Fibroblast of lung (primary cell): ENCODE measurements at places on chromosomes 6 and 20. TPM values are rescaled to one million over a fixed set of nuclear protein-coding genes. Genes with fewer than 3 reads are reported as not detected.

The TTLL9 gene
- total RNA-seq: not detected in 2 replicates

The FABP7 gene
- total RNA-seq: not detected in 2 replicates

The BPI gene
- total RNA-seq: not detected in 2 replicates

The RIMS4 gene
- total RNA-seq: under 0.01 TPM in 2 replicates

The ANGPT4 gene
- total RNA-seq: under 0.01 TPM in 2 replicates

The NR2E1 gene
- not detected in 2 replicates for total RNA-seq

The ATP6V1G2 gene
- total RNA-seq: 4.1 and 11.2 TPM in 2 replicates

DNA sequence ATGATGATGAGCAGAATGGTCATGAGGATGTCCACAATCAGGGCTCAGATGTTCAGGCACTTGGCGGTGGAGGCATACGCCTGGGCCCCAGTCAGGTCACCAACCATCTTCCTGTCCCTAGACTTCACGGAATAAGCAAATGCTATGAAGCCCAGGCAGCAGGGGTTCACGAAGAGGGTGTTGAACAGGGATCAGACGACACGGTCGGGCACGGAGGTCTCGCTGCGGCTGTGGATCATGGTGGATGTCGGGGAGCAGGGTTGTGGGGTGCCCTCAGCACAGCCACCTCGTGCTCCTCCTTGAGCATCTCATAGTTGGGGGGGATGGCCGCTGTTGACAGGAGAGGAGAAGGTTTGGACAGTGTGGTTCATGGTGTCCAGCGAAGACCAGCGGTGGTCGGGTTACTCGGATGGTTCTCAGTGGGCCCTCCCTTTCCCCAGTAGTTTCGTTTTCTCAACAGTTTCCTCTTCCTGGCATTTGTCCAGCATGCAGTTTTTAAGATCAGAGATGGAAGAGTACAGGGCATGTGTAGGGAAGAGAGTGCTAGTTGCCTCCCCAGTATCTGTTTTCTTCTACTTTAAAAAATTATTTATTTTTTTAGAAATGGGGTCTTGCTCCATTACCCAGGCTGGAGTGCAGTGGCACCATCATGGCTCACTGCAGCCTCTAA is 20.3 kb upstream of the SPDEF start:
- H3K27me3 ChIP-seq: no peaks in the 10 kb centered on the region
- no peaks in the 10 kb centered on the region for H3K4me1 ChIP-seq
- H3K27ac ChIP-seq: no peak overlapping the region
- no peaks in the 10 kb centered on the region for H3K36me3 ChIP-seq

DNA sequence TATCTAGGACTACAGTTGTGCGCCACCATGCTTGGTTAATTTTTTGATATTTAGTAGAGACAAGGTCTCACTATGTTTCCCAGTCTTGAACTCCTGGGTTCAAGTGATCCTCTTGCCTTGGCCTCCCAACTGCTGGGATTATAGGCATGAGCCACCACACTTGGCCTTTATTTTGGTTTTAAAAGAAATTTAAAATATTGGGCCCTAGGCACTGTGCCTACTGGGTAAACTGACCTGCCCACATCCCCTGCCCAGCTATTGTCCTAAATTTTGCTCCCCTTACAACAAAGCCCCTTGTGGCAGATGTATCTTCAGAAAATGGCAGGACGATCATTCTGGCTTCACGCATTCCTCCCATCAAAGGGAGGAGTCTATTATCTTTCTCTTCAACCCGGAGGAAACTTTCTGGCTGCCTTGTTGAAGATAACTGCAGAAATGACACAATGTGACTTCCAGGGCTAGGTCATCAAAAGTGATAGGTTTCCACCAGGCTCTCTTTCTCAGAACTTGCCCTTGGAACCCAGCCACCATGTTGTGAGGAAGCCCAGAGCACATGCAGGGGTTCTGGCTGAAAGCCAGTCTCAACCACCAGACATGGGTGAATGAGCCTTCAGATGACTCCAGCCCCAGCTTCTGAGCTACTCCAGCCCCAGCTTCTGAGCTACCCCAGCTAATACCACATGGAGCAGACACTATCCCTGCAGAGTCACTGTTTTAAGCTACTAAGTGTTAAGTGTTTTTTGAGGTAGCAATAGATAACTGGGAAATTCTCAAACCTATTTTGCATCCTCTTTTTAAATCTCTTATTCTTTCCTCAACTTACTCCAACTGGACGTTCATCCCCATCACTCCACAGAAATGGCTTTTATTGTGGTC is 4.6 kb upstream of the GUCA1B start:
- H3K36me3 ChIP-seq: no peaks in the 10 kb centered on the region
- H3K27ac ChIP-seq: peak overlapping the region; percentile 49
- H3K4me3 ChIP-seq: no peak overlapping the region
- H3K4me1 ChIP-seq: peaks cover 28% of the 10 kb centered on the region

GRCh38 chr20:62695448-62696414 is 12.9 kb upstream of the NTSR1 start:
- no peak overlapping the region for H3K4me3 ChIP-seq
- no peak for DNase-seq
- H3K4me1 ChIP-seq: no peaks in the 10 kb centered on the region

- DNase-seq: no peak
- H3K27ac ChIP-seq: no peak overlapping the region
- H3K4me3 ChIP-seq: no peak overlapping the region
- H3K36me3 ChIP-seq: no peaks in the 10 kb centered on the region
- H3K4me1 ChIP-seq: no peaks in the 10 kb centered on the region
- no peaks in the 10 kb centered on the region for H3K27me3 ChIP-seq
Measured at GRCh38 chr20:37980876-37981275, 52.4 kb downstream of the TTI1 start.

DNA sequence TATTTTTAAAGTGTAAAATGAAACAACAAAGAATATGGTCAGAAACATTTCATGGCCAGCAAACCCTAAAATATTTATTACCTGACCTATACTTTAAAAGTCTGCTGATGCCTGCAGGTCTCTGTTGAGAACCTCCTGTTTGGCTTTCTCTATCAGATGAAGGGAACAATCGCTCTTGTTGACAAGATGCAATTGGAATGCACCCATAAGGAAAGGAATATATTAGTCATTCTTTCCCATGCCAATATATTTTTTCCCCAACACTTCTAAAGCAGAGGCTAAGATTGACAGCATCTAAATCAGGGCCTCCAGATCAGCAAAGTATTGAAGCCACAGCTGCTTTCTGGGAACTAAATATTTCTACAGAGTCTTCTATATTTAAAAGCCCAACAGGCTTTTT is 897.8 kb downstream of the EPHA7 start:
- no peaks in the 10 kb centered on the region for H3K36me3 ChIP-seq
- H3K27me3 ChIP-seq: no peaks in the 10 kb centered on the region
- no peaks in the 10 kb centered on the region for H3K4me1 ChIP-seq
- no peak for DNase-seq

DNA sequence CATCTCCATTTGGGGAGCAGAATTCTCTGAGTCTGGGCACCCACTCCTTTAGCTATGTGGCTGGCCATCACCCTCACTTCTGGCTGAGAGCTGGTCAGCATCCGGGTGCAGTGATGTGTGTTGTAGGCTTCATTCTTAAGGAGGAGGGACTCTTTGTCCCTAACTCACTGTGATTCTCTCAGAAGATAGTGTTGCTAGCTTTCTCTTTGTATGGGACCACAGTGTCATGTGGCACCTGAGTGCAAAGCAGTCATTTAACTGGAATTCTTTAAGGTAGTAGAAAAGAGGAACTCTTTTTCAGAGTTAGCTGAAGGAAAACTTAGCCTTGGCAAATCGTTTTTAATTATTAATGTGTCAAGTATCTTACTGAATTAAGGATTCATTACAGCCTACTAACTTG is 165.9 kb downstream of the JARID2 start:
- H3K27me3 ChIP-seq: no peaks in the 10 kb centered on the region
- H3K4me3 ChIP-seq: no peak overlapping the region

GRCh38 chr20:37999526-38000263 is 33.6 kb downstream of the TTI1 start:
- peaks cover 18% of the 10 kb centered on the region for H3K4me1 ChIP-seq
- H3K36me3 ChIP-seq: peaks cover 15% of the 10 kb centered on the region
- no peak overlapping the region for H3K4me3 ChIP-seq
- DNase-seq: no peak

GRCh38 chr6:4192627-4193026 is 57.3 kb upstream of the ECI2 start:
- no peaks in the 10 kb centered on the region for H3K4me1 ChIP-seq
- no peak overlapping the region for H3K27ac ChIP-seq
- no peak for DNase-seq

DNA sequence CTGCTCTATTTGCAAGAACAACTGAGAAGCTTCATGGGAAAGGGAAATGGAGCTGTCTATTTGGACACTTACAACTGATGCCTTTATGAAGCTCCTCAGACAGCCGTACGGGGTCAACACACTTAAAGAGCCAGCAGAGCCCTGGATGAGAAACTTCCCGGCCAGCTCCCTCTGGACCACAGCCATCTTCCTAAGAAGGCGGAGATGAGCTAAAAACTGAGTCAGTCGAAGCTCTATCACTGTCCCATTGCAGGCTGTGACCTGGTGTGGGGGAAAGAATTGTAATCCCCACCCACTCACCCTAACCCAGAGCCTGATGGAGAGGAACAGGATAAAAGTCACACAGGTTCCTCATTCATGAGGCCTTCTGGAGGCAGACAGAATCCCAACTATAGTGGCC is 360.4 kb upstream of the JARID2 start:
- no peaks in the 10 kb centered on the region for H3K27me3 ChIP-seq
- no peaks in the 10 kb centered on the region for H3K4me1 ChIP-seq
- no peak overlapping the region for H3K4me3 ChIP-seq

DNA sequence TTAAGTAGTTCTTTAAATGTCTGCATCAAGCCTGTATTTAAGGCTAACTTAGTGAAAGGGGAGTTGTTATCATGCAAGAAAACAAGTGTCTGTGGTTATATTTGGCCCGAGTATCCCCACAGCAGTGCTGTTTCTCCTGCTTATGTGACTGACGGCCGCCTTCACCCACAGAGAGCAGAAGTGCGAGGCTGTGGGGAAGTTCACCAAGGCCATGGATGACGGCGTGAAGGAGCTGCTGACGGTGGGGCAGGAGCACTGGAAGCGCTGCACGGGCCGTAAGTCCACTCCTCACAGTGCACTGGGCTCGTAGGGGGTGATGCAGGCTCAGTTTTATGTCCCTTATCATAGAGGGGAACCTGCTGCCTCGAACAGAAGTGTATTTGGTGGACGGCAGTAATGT is 53.2 kb upstream of the SYNJ2 start:
- H3K27me3 ChIP-seq: no peaks in the 10 kb centered on the region
- H3K27ac ChIP-seq: no peak overlapping the region
- peaks cover 17% of the 10 kb centered on the region for H3K36me3 ChIP-seq
- DNase-seq: no peak
- H3K4me3 ChIP-seq: no peak overlapping the region

- no peaks in the 10 kb centered on the region for H3K36me3 ChIP-seq
- no peak overlapping the region for H3K27ac ChIP-seq
- H3K4me3 ChIP-seq: no peak overlapping the region
- no peak for DNase-seq
- H3K27me3 ChIP-seq: no peaks in the 10 kb centered on the region
Measured at GRCh38 chr6:87308970-87309369, 13.4 kb upstream of the SMIM8 start.

- H3K36me3 ChIP-seq: no peaks in the 10 kb centered on the region
- no peak for DNase-seq
- no peak overlapping the region for H3K4me3 ChIP-seq
- H3K27ac ChIP-seq: no peak overlapping the region
- H3K4me1 ChIP-seq: no peaks in the 10 kb centered on the region
Measured at GRCh38 chr6:6825193-6825784, 236.8 kb downstream of the LY86 start.

DNA sequence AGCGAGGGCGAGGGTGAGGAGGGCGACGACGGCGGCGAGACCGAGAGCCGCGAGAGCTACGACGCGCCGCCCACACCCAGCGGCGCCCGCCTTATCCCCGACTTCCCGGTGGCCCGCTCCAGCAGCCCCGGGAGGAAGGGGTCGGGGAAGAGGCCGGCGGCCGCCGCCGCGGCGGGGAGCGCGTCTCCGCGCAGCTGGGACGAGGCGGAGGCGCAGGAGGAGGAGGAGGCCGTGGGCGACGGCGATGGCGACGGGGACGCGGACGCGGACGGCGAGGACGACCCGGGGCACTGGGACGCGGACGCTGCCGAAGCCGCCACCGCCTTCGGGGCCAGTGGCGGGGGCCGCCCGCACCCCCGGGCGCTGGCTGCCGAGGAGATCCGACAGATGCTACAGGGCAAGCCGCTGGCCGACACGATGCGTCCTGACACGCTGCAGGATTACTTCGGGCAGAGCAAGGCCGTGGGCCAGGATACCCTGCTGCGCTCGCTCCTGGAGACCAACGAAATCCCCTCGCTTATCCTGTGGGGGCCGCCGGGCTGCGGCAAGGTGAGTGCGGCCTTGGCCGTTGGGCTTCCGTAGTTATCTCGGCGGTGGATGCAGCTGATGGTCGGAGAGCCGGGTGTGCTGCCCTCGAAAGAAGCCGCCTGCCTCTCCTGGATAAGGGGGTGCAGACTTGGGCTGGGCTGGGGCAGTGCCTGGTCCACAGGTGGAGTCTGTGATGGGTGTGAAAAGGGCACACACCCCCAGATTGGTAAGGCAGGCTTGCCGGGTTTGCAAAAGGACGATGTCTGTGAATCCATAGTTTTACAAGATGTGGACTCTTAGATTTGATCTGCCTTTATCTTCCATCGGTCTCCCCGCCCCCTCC is 938 bp downstream of the WRNIP1 start:
- H3K4me3 ChIP-seq: peak overlapping the region; percentile 73
- peak; percentile 40 for DNase-seq
- H3K27me3 ChIP-seq: no peaks in the 10 kb centered on the region
- H3K4me1 ChIP-seq: peaks cover 15% of the 10 kb centered on the region
- peak overlapping the region; percentile 78 for H3K27ac ChIP-seq

- H3K27ac ChIP-seq: no peak overlapping the region
- H3K36me3 ChIP-seq: no peaks in the 10 kb centered on the region
- DNase-seq: peak; percentile 44
- H3K4me3 ChIP-seq: no peak overlapping the region
- H3K27me3 ChIP-seq: no peaks in the 10 kb centered on the region
Measured at GRCh38 chr20:17856024-17856564, 112.5 kb downstream of the SNX5 start.
